ENCODE measurements at places on chromosomes 5 and 9.

DNA sequence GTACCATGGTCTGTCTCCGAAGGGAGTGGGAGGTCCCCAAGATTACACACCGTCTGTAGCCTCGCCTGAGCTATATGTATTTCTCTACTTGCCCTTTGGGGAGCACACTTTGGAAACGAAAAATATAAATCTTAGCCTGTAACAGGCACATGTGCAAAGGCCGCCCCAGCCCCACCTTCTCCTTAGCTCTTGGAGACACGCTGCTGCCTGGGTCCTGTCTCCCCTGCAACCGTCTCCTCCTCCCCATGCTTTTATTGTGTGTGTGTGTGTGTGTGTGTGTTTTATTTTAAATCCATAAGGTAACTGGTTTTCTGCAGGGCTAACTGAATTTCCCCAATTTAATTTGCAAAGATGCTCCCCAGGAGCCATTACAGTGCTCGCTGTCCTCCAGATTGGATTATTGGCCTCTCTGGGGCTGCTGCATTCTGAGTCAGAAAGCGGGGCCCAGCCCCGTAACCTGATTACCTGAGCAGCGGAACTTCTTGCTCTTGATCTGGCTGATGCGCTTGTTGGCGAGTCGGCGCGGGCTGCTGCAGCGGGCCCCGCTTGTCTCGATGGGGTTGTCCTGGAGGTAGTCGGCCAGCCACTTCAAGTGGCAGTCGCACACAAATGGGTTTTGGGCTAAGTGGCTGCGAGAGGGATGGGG, 193.3 kb upstream of the PANK3 start:
- no peak for DNase-seq

DNA sequence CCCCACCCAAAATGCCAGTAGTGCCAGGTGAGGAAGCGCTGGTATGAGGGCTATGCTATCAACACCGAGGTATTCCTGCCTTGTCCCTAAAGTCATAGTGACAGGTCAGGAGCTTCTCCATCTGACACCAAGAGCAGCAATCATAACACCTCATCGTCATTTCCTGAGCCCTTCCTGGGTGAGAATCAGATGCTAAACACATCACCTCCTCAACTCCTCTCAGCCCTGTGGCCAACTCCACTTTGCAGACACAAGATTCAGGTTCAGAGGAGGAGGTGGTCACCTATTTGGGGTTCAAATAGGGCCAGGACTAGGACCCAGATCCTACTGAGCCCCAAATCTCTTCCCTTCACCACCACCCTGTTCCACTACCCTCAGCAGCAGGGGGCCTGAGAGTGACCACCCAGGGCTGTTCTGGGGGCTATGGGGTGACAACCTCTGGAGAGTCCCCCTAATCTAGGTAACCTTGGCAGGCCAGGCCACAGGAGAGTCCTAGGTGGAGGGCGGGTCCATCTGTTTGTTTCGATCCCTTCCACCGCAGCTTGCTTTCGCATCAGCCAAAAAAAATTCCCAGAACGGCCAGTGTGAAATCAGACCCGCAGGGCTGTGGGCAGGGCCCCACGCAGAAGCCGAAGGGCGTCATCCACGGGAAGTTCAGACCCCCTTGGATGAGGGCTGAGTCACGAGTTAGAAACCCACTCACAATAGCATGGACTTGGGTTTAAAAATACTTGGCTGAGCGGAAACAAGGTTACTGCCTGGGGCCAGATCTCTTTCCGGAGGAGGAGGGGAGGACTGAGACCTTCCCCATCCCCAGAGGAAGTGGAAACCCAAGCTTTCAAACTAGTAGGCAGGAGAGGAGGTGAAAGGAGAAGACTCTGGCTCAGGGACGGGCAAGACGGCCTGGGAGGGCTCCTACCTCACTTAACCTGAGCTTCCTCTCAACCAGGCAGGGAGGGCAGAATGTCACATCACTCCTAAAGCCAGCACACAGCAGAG, 8.7 kb downstream of the STK10 start:
- DNase-seq: no peak

DNA sequence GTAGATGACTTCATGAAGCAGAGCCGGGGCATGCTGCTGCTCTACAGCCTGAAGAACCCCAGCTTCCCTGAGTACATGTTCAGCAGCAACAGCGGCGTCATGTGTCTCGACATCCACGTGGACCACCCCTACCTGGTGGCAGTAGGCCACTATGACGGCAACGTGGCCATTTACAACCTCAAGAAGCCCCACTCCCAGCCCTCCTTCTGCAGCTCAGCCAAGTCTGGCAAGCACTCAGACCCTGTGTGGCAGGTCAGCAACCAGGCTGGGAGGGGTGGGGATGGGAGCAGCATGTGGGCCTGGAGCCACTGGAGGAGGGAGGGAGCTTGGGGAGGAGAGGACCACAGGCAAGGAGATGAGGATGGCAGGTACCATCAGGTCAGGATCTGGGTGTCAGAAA, 16.2 kb downstream of the ENHO start:
- no peak for DNase-seq

DNA sequence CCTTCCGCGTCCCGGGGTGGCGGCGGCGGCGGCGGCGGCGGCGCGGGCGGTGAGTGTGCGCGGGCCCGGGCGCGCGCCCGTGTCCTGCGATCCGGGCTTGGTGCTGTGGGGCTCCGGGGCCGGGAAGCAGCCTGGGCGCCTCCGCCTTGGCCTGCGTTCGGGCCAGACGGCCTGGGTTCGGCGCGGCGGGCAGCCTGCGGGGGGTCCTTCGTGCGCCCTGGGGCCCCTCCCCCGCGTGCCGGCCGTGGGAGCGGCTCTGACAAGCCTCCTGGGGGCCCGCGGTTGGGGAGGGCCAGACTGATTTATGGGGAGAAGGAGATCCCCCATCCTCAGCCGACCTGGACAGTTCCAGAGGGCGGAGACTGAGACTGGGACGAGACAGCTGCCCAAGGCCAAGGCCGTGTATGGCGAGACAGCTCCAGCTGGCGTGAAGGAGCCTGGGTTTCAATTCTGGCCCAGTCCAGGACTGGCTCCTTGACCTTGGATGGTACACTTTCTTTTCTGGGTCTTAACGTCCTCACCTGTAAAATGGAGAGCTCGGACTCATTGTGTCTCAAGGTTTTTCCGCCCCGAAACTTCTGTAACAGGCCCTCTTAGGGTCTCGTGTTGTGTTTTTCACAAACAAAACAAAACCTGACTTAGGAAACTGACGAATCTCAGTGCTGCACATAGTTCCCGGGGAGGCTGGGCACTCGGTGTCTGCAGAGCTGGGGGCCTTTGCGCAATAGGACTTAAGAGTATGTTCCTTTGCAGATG, 603 bp downstream of the TMEM268 start:
- DNase-seq: no peak

- DNase-seq: no peak
Observed at GRCh38 chr9:33414889-33415500, 12.6 kb upstream of the AQP7 start.

- no peak for DNase-seq
Observed at GRCh38 chr5:110899566-110900412, 161.0 kb downstream of the SLC25A46 start.

DNA sequence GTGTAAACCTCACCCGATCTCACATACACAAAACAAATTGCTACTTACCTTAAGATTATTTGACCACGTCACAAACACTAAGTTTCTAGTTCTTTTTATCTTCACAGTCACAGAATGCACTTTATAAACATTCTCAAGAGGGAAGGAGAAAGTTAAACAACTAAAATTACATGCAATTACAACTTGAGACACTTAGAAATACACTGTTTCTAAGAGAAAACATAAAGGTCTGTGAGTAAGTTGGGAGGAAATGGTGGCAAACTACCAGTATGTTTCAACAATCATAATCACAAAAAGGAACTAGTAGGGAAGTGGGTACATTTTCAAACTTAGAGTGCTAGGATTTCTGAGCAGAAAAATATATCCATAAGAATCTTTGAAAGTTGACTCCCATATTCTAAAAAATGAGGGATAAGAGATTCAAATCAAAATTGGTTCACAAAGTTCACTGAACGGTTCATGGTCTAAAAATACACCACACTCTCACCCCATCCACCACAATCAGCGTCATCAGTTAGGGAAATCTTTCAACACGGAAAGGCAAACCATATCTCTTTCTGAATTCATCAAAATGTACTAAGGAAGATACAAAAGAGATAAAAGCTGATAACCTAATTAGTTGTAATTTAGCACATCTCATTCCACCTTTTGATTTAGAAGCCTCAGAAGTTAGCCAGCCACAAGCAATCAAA, 182.6 kb downstream of the BNC2 start:
- no peak for DNase-seq

GRCh38 chr5:96625365-96625764, 36.8 kb upstream of the CAST start:
- DNase-seq: no peak

DNA sequence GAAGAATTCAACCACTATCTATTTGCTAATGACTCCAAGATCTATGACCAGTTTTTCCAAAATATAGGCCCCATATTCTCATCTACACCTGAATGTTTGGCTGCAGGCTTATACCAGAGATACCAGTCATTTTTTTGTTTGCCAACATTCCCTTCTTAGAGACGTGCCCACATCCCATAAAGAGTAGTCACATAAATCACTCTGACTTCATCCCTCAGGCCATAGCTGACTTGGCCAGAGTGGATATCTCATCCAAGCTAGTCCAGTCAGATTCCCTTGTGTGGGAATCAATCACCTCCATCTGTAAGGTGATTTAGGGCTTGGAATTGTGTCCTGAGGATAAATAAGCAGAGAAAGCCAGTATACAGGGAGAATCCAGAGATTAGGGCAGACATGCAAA, 124.3 kb upstream of the SLC24A2 start:
- no peak for DNase-seq

GRCh38 chr5:15620501-15620900, 120.5 kb downstream of the FBXL7 start:
- no peak for DNase-seq

All from urinary bladder (tissue), 4 donors.